CD4-positive, alpha-beta T cell (primary cell): ENCODE measurements at places on chromosomes 1 and 21.

- no peak for DNase-seq
Measured at GRCh38 chr1:200885623-200886402, 8.9 kb upstream of the INAVA start.

GRCh38 chr1:156927215-156928042, 7.0 kb downstream of the LRRC71 start:
- DNase-seq, result peak; percentile 51

DNA sequence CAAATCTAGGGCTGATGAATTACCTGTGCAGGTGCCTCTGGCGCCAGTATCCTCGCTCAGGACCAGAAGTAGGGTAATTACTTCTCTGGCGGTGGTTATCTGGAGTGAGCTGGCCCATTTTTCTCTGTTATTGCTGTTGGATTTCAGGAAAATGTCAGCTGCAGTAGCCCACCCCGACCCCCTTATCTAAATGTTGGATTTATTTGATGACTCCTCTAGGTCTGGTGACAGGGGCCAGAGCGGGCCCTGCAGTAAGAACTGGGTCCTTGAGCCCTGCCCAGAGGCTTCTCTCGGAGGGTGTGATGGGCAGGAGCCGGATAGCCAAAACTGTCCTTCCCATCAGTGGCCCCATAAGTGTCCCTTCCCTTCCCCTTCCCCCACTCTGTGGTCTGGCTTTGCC, 384.3 kb downstream of the PTPRU start:
- DNase-seq, result no peak

DNA sequence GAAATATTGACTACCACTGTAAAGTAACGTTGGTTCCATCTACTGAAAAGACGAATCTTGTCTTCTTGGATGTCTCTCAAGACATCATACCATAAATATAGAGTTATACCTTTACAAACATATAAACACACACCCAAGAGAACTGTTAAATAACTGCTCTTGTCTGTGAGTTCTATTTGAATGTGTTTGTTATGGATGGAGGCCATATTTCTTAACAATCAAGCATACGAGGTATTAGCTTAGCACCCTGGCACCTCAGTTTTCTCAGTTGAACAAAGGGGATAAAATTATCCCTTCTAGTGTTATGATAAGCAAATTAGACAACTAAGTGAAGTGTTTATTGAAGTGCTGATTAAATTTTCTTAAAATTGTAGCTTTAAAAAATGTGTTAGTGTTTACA, 336.6 kb upstream of the ZRANB2 start:
- no peak for DNase-seq

DNA sequence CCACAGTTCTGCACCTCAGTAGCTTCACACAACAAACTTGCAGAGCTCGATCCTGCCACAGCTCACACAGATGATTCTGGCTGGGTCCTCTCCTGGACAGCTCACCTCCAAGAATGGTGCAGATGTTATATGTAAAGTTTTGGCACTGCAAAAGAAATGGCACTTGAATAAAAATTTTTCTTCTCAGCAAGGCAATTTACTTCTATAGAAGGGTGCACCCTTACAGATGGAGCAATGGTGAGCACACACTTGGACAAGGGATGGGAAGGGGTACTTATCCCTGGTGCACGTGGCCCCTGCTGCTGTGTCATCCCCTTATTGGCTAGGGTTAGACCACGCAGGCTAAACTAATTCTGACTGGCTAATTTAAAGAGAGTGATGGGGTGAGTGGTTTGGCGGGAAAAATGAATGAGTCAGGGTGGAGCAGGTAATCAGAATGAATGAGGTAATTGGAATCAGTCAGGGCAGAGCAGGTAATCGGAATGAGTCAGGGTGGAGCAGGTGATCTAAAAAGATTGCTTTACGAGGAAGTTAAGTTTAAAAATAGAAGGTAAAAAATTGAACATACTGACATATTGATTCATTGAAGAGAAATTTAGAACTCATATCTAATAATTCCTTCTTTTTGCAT, 12.0 kb upstream of the AADACL3 start:
- DNase-seq, result no peak
